ENCODE measurements at places on chromosomes 13 and 19.

GRCh38 chr19:55152017-55152416 lies 3.0 kb upstream of the TNNT1 start:
- no peak for DNase-seq

GRCh38 chr13:106522898-106523525 lies 12.4 kb downstream of the EFNB2 start:
- DNase-seq, result no peak

DNA sequence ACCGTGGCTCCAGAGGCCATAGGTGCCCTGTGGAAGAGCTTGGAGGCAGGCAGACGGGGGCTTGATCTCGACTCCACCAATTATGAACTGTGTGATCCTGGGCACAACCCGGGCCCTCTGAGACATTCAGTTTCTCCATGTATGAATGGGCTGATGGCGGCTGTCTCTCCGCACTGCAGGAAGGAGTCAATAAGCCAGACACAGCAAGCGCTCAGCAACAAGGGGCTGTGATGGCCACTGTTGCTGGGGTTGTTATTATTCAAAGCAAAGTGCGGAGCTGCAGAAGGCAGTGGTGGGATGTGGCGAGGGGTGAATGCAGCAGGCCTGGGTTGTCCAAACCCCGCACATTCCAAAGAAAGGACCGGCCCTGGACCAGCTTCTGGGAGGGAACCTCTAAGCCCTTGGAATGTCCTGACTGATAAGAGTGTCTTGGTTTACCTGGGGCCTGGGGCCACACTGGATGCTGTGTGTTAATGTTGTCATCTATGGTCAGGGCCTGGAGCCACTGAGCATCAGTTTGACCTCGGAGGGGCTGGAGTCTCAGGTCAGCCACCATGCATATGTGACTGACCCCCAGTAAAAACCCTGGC lies 8.3 kb downstream of the TMEM143 start:
- DNase-seq, result no peak

- DNase-seq, result no peak
Observed at GRCh38 chr19:6590827-6591319, at the start of gene CD70. Gene CD70, minus strand, starts transcription at chr19:6591150. Its CDS starts 148 bp downstream, at chr19:6591002.

GRCh38 chr19:30887042-30887441 lies 462.2 kb downstream of the TSHZ3 start:
- DNase-seq, result no peak

GRCh38 chr13:113900646-113901045 lies 36.8 kb upstream of the GAS6 start:
- no peak for DNase-seq

GRCh38 chr19:16367261-16367683 lies 42.6 kb downstream of the KLF2 start:
- no peak for DNase-seq

DNA sequence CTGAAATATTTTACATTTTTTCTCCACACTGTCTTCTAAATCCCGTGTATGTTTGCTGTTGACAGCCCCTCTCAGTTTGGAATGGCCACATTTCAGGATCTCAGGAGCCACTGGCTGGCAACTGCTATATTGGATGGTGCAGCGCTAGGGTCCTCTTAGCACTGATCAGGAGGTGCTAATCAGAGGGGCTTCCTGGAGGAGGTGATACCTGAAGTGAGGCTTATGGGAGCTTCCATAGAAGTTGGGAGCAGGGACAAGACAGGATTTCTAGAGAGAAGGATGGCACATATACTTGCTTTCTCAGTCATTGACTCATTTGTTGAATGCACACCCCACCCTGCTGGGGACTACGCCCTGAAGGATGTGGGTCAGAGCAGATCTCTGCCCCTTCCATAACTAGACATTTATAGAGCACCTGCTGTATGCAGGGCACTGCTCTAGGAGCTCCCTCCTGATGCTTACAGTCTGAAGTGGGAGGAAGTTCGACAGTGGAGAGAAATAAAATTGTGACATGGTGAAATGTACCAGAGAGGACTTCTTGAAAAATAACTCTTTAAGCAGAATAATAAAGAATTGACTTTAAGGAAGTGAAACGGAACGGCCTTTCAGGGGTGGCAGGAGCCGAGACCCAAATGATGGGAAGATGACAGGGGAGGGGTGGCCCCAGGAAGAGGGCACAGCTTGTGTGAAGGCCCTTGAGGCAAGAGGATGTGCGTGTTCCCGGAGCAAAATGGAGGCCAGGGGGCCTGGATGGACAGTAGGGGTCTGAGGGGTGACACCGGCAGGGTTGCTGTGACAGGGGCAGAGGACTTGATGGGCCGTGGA lies 13.1 kb downstream of the AP2A1 start:
- no peak for DNase-seq

- DNase-seq, result no peak
Observed at GRCh38 chr19:38389957-38390924, 1.7 kb downstream of the SPRED3 start.

DNA sequence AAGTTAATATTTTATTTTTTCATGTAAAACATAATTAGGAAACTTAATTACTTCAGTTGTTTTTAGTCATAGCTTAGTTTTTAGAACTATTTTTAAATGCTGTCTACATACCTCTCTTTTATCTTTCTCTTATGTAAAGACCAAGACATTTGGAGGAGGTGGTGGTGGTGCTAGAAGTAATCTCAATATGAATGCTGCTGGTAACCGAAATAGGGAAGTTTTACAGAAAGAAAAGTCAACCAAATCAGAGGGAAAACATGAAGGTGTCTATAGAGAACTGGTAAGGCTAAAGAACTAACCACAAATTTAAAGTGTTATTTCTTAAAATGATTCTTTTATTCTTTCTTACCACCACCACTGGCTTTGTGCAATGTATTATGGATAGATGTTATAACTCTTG lies 97.3 kb downstream of the TDRD3 start:
- no peak for DNase-seq

DNA sequence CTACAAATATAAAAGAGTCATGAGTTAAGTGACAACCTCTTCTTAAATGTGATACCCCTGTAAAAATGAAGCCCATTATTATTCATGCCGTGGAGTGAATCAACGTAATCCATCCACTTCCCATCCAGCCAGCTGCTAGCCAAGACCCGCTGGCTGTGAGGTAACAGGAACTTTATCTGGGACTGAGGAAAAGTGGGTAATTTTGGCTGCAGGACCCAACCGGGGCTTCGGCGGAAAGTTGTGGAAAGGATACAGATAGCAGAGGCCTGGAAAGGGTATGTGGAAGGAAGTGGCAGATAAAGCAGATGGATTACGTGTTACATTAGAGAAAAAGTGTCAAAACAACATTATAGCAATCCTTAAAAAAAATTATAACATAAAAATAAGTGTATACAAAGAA lies 48.3 kb downstream of the SLC7A1 start:
- peak; percentile 36 for DNase-seq

- no peak for DNase-seq
Observed at GRCh38 chr13:27822873-27823311, 30.6 kb downstream of the GSX1 start.
